CD8-positive, alpha-beta memory T cell (primary cell): ENCODE measurements at places on chromosomes 6 and 20. TPM values are rescaled to one million over a fixed set of nuclear protein-coding genes. Genes with fewer than 3 reads are reported as not detected.

The SLC22A3 gene
- total RNA-seq = not detected

The TRIM38 gene
- 11.2 TPM for total RNA-seq

The ARMH2 gene
- total RNA-seq = not detected

The SPTLC3 gene
- total RNA-seq = not detected

The KHDC1 gene
- 6.3 TPM for total RNA-seq

The SAMD5 gene
- 0.02 TPM for total RNA-seq

The BNIP5 gene
- total RNA-seq = not detected

The ENPP3 gene
- 1.2 TPM for total RNA-seq

The CEP162 gene
- total RNA-seq = 6.0 TPM

The CDH4 gene
- not detected for total RNA-seq

The MUC21 gene
- total RNA-seq = not detected

The DXO gene
- 13.8 TPM for total RNA-seq

The ADGRB3 gene
- total RNA-seq = not detected

The MATN4 gene
- total RNA-seq = not detected

The SAPCD1 gene
- 6.1 TPM for total RNA-seq

The KCNK15 gene
- total RNA-seq = 0.15 TPM

The OR2J3 gene
- total RNA-seq = not detected

The LGSN gene
- total RNA-seq = not detected

The PRSS35 gene
- total RNA-seq = not detected

The ZSCAN26 gene
- total RNA-seq = 5.6 TPM

The TTLL9 gene
- total RNA-seq = not detected

The ZBP1 gene
- 2.4 TPM for total RNA-seq

The NMBR gene
- not detected for total RNA-seq

The FAM120B gene
- 20.9 TPM for total RNA-seq

The EYA2 gene
- total RNA-seq = not detected

The IYD gene
- not detected for total RNA-seq

The MCHR2 gene
- total RNA-seq = not detected

The ECT2L gene
- total RNA-seq = not detected

The SLC23A2 gene
- total RNA-seq = 20.6 TPM

The MOCS1 gene
- total RNA-seq = 0.77 TPM

The SLC22A7 gene
- total RNA-seq = not detected

The RBM24 gene
- not detected for total RNA-seq

The MYBL2 gene
- 78.3 TPM for total RNA-seq

The ERMARD gene
- total RNA-seq = 26.2 TPM

The GRIK2 gene
- not detected for total RNA-seq

The HTR1E gene
- total RNA-seq = not detected

The THBS2 gene
- not detected for total RNA-seq

The IBTK gene
- total RNA-seq = 24.2 TPM

The SNX5 gene
- total RNA-seq = 191 TPM
